ENCODE measurements at places on chromosomes 7 and 10.

DNA sequence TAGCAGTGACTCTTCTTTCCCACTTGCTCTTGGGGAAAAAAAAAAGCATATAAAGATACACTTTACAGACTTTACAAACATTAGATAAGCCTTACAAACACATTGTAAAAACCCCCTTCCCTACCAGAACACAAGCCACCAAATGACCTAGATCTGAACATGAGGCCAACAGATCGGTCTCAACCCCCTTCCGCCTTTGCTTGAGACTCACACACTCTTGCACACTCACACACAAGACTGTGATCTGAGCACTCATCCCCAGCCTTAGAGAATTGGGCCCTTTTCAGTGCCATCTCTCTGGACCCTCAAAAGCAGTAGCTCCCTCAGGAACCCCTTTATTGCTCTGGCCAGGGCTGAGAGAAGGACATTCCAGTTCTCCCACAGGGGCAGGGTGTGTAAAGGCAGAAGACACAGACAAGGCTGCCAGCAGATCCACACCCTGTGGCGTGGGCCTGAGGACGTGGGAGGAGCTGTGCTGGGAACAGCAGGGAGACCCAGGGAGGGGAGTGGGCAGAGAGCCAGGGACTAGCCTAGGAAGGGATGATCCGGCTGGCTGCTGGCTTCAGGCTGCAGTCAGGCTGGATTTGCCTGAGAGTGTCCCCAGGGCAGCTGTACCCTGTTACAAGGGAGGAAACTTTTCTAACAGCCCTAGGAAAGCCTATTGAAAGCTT is 206.7 kb downstream of the KIAA1217 start:
- no peak for DNase-seq

- DNase-seq: no peak
These were observed 216.9 kb upstream of the PPP2R2D start for GRCh38 chr10:131683941-131684340.

- no peak for DNase-seq
These were observed 5.4 kb downstream of the PLAC9 start for GRCh38 chr10:80137920-80138319.

DNA sequence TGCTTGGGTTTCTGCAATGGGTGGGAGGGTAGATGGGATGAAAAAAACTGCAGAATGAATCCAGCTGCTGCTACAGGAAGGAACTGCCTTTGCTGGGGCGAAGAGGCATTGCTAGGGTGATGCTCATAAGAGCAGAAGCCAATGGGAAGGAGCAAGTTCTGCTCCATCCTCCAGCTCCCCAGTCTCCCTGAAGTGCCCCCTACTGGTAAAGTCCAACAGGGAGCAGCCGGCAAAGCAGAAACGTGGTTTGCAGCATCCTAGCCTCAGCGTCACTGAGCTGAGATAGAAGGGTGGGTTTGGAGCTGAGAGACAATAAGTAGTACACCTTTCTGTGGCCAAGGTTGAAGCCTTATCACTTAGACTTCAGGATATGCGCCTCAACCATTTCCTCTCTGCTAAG is 220.5 kb downstream of the CCSER2 start:
- DNase-seq: peak; percentile 50

DNA sequence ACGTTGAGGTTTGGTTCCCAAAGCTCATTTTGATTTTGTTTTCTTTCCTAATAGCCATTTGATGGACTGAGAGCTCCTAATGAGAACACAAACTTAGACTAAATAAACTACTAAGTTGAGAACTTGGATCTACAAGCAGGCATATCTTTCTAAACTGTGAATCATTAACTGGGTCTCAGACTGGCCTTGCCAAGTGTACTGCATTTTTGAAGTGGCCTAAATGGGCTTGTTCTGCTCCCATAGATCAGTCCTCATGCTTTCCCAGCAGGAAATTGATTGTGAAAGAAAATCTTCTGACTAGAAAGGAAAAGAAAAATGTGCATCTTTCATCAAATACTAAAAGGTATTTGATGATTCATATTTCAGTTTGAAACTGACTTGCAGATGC is 46.7 kb upstream of the RBM33 start:
- no peak for DNase-seq

- no peak for DNase-seq
These were observed 143.2 kb upstream of the C7orf33 start for GRCh38 chr7:148447221-148447849.

DNA sequence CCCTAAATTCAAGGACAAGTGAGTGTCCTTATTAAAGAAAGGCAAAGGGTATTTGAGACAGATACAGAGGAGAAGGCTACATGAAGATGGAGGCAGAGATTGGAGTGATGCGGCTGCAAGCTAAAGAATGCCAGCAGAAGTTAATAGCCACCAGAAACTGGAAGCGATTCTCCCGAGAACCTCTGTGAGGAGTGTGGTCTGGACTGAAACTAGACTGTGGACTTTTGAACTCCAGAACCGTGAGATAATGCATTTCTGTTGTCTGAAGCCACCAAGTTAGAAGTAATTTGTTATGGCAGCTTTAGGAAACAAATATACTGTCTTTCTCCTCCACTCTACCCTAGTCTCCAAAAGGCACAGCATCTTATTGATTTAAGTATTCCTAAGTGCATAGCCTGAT is 80.3 kb upstream of the CREB5 start:
- DNase-seq: no peak

GRCh38 chr10:59557642-59558041 is 152.0 kb downstream of the SLC16A9 start:
- DNase-seq: no peak

DNA sequence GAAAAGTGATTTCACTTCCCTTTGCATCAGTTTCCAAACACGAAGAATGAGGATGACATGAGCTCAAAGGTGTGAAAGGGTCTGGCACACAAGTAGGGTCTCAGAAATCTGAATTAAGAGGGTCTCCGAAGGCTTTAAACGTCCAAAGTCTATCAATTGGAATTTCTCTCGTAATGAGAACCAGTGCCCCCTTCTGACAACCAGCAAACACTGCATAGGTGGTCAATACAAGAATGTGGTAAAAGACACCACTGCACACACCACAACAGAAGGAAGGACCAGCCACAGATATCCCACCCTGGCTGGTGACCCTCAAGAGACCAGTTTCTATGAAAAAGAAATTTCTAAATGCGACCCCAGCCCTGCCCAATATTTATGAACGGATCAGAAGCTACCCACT is 78.1 kb downstream of the CALN1 start:
- peak; percentile 51 for DNase-seq

DNA sequence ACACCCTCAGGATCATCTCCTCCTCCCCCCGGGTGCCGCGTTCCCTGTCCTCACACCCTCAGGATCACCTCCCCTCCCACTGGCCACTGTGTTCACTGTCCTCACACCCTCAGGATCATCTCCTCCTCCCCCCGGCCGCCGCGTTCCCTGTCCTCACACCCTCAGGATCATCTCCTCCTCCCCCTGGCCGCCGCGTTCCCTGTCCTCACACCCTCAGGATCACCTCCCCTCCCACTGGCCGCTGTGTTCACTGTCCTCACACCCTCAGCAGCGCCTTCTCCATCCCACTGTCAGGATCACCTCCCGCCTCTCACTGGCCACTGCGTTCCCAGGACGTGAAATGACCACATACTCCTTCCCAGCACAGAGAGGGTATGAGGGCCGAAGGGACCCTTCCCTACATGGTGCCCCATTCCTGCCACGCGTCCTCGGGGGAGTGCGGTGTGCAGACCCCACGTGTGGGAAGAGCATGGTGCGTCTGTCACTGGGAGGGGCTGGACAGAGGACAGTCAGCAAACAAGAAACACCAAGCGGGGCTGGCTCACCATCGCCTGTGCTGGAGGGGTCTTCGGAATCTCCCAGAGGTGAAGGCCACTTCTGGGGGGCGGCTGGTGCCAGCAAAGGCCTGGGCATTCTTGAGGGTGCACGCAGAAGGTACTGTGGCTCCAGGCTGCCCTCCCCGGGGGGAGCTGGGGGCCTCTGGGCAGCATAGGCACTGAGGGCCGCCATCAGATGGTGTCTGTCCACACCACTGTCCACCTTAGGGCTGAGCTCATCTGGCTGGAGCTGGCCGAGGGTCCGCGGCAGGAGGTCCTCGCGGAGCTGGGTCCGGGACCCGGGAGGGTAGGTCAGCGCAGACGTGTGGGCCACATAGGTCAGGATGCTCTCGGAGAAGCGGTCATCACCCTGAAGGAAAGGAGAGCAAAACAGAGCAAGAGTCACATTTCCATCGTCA is 421.0 kb downstream of the PTPRN2 start:
- no peak for DNase-seq

DNA sequence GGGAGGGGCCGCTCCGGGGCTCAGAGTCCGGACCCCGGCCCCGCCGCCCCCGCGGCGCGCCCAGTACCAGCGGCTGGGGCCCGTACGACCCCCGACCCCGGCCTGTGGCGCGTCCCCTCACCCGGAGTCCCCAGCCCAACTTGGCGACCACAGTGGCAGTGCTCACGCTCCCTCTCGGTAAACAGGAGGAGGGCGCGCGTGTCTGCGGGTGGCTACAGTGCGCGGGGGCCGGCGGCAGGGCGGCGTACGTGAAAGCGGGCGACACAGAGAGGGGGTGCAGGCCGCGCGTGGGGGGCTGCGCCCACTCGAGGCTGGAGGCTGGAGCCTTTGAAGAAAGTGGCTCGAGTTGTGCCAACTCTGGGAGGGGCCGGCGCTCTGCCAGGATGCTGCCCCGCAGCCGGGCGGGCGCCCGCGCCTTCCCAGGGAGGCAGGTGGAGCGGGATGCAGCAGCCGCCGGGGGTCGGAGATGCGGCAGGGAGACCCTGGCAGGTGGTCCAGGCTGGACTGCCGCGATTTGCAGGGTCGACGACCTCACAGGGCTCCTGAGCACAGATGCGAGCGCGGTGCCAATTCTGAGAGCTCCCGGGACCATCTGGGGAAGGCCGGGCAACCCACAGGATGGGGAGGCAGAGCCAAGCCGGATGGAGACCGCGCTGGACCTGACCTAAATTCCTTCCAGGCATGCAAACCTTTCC is 655 bp downstream of the PTPRE start:
- no peak for DNase-seq

DNA sequence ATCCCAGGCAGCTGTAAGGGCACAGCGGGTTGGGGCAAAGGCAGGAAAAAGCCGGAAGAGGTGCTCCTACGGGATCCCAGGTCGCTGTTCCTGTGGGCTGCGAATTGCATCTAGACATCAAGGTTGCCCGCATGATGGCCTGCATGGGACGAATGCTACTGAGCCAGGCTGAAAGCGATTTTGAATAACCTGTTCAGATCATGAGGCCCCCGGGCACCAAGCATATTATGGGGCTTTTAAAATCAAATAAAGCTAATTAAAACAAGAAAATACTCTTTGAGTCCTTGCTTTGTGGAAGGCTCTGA is 37.1 kb downstream of the CAMK2B start:
- no peak for DNase-seq

GRCh38 chr10:34815185-34816084 is at the start of gene PARD3:
Gene PARD3, minus strand, starts transcription at chr10:34815296. Its CDS starts 301 bp downstream, at chr10:34814995.
- DNase-seq: peak; percentile 7
